ENCODE measurements at places on chromosomes 11 and 22.

GRCh38 chr22:16845465-16845864 lies 20.3 kb upstream of the XKR3 start:
- no peak for ATAC-seq

DNA sequence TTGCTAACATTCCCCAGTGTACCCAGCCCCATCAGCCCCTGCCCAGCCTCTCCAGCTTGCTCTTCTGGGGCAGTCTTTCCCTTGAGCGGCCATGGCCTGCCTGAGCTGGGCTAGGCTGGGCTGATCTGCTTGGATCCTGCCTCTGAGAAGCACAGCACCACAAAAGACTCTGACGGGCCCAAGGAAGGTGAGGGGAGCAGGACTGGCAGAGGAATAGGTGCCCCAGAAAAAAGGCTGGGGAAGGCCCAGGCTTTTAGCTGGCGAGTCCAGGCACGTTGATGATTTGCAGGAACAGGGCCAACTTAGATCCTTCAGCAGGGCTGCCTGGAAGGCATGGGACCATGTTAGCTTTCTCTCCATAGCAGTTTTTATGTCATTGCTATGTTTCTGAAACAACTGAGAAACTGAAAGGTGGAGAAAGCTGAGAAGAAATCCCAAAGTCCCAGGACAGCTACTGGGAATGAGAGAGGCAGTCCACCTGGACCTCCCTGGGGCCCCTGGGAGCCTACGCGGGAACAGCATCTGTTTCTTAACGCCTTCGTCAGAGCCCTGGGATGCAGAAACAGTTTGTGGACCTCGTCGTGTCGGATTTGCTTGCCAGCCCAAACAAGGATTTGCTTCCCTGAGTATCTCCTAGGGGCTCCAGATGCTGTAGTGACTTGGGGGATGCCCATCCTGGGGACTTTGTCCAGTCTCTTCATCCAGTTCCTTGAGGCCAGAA lies 24.4 kb upstream of the FXYD6 start:
- no peak for ATAC-seq

- no peak for ATAC-seq
These were observed 134.8 kb upstream of the DDI1 start for GRCh38 chr11:103901656-103902055.

GRCh38 chr11:82903843-82904586 lies 2.5 kb downstream of the DDIAS start:
- no peak for ATAC-seq

DNA sequence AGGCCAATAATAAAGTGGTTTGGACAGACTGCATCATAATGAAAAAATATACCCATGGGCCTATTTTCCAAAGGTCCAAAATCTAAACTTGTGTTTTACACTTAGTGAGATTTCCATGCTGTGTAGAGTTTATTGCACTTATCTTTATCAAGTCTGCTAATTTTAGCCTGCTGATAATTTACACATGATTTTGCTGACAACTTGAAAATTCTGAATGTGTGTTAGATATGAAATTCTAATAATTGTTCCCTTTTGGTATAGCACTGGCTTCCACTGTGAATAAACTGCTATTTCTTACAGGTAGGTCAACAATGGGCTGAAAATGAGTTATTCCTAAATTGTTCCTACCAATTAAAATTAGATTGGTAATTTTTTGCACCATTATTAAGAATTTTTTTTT lies 589.1 kb upstream of the ANO3 start:
- ATAC-seq: no peak

DNA sequence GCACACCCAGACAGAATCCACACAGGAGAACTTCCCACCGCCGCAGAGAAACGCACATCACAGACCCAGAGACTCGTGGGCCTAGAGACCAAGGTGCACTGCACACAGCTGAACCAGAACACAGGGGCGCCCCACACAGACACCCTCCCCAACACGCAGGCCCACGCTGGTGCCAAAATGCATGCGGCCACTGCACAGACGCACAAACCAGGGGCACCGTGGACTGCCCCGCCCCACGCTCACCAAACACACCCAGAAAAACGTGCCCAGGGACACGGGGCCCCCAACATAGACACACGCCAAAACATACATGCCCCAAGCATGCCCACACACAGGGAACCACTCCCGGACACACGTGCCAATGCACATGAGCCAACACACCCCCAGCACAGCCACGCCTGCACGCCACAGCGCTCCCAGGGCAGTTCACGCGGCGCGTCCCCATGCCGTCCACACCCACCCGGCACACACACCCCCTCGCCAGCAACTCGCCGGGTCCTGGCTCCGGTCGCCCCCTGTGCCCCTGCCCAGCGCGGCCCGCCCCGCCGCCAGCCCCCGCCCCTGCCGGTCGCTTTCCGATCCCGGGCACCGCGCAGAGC lies 7.8 kb downstream of the ELFN2 start:
- ATAC-seq: no peak

DNA sequence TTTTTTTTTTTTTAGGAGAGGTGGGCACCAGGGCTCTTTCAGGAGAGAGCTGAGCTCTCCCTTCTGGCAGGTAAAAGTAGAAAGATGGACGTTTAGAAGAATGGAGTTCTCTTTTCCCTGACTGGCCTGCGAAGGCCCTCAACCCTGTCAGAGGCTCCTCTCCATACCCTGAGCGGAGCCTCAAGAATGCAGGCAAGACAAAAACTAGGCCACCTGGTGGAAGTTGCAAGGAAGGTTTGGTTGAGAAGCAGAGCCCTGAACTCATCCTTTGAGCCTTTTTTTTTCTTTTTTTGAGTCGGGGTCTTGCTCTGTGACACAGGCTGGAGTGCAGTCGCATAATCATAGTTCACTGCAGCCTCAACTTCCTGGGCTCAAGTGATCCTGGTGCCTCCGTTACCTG lies 1.4 kb downstream of the OTOG start:
- ATAC-seq: no peak

- no peak for ATAC-seq
These were observed 113.1 kb downstream of the DBX1 start for GRCh38 chr11:20047006-20047768.

GRCh38 chr11:3947061-3947460 lies 91.6 kb downstream of the STIM1 start:
- ATAC-seq: peak; percentile 68

DNA sequence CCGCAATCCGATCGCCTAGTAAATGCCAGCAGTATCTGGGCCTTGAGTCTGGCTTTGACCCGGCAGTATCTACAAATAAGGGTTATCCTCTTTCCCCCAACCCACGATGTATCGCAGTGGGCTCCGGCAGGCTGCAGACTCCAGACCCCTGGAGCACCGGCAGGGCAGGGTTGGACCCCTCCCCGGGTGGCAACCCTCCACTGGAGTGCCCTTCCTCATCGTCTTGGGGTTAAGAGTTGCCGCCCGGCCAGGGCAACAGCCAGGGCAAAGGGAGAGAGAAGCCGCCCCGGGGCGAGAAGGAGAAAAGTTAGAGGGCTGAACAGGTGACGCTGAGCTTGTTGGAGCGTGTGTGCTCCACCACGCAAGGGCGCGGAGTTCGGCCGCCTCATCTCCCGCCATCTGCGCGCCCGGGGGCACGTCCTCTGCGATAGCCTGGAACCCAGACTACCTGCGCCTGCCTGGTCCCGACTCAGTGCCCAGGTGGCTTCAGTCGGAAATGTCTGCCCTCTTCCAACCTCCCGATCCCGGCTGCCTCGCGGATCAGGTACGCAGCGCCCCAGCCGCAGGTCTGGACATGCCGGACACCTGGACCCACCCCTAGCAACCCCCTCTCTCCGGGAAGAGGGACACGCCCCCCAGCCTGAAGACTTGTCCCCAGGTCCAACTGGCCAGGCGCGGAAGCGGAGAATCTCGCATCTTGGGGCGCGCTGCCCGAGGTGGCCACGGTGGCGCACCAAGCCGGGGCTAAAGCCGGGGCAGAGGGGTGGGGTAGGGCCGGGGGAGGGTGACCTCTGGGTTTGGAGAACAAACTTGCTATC lies 1.2 kb downstream of the DSCAML1 start:
- no peak for ATAC-seq

- no peak for ATAC-seq
These were observed 947.9 kb upstream of the CHORDC1 start for GRCh38 chr11:91170711-91171110.

DNA sequence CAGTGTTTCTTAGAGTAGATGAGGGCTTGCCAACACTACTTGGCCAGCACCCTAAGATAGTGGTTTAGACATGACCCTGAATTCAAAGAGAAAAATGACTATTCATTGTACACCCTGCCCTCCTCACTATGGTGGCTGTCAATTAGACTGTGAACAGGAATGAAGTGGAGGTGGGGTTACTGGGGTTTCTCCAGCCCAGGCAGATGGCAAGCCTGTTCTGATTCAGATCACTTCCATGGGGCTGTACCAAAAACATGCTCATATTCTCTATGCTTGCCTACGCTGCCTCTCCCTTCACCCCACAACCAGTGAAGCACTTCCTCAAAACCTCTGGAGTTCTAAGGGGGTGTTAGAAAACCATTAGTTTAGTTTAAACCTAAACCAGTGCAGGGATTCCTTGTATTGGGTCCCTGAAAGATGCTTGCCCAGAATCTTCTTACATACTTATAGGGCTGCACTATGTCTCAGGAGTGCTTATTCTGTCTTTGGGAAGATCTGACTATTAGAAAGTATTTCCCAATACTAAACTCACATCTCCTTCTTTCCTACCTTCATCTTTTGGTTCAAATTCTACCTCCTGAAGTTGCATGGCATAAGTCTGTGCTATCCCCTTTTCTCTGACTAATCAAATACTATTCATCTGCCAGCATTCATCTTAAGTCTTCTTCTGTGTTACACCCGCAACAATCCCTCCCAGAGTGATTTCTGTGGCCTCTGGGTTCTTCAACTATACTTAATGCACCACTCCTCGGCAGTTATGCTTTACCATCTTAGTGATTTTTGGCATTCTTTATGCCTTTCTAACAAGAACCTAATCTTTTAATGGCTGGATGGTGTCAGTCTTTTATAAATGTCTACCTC lies 71.8 kb downstream of the ATG16L2 start:
- no peak for ATAC-seq

DNA sequence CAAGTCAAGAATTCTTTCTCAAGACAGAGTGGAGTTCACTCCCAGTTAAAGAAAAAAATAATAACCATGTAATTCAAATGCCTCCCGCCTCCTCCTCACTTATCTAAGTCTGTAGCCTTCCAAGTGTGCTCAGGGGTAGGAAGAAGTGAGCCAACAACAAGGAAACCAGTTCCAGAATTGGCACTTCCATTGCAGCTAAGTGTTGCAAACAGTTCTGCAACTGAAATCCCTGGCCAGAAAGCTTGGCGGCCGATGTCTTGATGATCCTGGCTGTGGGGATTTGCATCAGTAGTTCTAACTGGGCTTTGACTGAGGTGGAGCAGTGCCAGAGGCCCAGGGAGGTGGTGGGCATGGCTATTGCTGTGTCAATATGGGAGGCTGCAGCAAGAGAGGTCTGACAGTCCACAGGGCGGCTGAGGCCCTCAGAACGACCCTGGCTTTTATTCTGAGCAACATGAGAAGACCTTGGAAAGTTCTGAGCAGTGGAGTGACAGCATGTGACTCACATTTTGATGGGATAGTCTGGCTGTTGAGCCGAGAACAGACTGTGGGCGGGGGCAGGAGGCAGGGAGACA lies 19.2 kb downstream of the DHCR7 start:
- no peak for ATAC-seq

DNA sequence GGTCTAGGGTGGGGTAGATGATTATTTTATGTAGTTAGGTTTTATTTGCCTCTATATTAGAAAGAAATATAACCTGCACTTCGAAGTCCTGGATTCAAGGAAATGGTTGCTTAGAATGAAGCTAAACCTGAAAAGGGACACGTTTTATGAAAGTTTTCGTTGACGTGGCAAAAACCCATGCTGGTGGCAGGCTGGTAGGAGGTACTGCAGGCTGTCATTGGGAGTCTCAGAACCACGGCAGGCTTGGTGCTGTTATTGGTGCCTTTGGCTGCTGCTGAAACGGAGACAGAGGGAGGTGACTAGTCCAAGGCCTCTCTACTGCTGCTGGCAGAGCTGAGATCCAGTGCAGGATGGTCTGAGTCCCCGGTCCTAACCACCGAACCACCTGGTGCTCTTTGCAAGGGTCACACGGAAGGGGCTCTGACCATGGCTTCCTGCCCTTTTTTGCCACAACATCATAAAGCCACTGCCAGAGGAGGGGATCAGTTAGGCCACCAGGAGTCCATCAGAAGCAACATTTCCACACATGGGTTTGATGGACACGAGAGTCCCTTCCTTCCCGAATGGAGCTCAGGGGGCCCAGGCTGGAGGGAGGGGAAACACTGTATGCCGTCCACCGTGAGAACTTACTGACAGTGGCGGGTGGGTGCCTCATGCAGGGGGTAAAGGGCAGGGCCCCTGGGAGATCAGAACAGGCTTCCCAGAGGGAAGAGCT lies 13.4 kb downstream of the CSF2RB start:
- ATAC-seq: no peak

GRCh38 chr11:76190376-76190775 lies 15.9 kb downstream of the WNT11 start:
- no peak for ATAC-seq

DNA sequence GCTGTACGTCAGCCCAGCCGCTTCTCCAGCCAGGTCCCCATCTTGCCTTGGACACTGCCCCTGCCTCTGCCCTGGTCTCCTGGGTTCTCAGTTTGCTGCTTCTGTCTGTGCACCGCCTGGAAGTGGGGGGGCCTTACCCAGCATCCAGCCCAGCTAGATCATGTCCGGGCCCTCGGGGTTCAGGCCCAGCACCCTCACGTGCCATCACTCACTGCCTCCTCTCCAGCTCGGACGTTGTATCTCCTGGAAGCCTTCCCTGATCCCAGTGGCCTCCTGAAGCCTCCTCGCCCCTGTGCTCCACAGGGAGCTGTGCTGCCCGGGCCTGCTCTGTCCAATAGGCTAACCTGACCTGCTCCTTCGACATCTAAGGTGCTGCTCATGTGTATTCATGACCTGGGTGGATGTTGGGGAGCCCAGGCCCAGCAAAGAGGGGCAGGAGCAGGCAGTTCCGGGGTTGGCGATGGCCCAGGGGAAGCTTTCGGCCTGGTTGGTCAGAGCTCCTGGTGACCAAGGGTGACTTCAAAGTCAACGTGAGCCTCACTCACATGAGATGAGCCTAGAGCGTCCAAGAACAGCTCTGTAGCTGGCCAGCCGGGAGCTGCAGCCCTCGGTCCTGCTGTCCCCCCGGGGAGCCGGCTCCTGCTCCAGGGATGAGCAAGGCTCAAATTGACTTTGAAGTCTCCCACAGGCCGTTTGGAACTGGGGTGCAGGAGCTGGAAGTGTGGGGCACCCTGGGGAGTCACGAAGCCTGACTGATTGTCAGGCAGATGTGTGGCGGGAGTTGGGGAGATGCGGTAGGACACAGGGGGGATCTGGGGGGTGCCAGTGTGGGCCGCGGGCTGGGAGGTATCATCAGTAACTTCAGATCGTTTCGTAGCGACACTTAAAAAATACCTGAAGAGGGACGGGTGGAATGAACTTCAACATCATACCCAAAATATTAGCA lies 5.2 kb upstream of the ASCL2 start:
- ATAC-seq: no peak

DNA sequence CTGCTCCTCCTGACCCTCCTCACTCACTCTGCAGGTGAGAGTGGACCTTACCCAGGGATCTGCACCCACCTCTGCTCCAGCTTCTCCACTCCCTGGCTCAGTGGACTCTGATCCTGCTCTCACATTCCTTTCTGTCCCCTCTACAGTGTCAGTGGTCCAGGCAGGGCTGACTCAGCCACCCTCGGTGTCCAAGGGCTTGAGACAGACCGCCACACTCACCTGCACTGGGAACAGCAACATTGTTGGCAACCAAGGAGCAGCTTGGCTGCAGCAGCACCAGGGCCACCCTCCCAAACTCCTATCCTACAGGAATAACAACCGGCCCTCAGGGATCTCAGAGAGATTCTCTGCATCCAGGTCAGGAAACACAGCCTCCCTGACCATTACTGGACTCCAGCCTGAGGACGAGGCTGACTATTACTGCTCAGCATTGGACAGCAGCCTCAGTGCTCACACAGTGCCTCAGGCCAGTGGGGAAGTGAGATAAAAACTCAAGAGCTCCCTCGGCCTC lies 29.7 kb upstream of the VPREB1 start:
- no peak for ATAC-seq
